OCI-M1 (cell line): ENCODE measurements at places on chromosomes 3 and 15.
A peak's percentile ranks its signal among the peaks of the same experiment; 100 is the strongest.

DNA sequence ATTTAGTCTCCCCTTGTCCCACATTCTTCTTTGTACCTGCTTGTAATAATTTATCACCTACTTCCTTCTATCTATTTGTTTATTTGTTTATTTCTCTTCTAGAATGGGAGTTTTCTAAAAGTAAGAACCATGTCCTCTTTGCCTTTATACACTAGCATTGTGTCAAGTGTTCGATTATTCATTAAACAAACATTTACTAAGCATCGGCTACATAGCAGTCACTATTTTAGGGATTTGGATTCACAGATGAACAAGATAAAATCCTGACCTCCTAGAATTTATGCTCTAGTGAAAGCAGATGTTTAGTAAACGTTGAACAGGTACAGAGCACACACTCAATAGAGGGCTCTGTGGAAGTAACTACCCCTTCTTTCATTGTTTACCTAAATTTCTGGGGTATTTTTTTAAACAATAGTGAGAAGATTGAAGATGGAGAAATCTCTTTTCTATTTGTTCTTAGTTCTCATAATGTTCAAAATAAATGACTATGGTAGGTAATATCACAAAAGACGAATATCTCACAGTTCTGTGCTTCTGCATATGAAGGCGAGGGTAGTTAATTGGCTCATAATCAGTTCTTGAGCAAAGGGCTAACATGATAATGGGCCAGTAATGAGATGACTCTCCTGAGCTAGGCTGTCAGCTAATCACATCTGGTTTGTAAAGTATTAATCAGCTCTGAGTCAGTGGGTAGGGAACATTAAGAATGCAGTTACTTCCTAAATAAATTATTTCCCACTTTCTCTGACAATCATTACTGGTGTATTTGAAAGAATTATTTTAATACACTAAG, 111.9 kb downstream of the SLC9A9 start:
- DNase-seq: no peak

DNA sequence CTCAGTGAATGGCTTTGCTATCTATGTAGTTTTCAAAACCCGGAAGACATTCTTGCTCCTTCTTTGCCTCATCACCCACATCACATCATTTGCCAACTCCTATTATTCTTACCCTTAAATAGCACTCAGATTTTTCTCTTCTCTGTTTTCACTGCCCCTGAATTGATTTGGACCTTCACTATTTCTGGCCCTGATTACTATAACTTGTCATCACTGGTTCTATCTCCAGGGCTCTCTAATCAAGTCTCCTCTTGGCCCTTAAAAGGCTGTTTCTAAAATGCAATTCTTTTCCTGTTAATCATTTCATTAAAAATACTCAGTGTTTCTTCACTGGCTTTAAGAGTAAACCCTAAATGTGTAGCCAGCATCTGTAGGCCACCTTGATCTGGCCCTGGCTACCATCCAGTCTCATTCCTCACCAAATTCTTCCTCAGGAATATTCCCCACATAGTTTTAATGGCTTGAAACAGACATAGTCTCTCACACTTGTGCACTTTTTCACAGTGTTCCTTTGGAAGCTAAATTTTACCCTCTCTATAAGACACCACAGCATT, 437.1 kb upstream of the CBLB start:
- DNase-seq: no peak

DNA sequence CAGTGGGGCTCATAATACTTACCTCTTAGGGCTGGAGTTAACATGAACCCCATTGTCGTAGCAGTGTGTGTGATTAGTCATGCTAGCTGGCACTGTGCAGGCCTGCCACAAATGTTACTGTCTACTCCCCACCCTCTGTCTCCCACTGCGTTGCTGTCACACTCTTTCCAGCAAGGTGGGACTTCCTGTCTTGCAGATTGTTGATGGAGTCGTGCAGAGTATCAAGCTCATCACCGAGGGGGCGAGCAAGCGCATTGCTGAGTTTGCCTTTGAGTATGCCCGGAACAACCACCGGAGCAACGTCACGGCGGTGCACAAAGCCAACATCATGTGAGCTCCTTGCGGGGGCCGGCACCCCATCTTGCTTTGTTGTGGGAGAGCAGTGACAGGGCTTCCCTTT, 12.9 kb downstream of the IDH3A start:
- no peak for DNase-seq

DNA sequence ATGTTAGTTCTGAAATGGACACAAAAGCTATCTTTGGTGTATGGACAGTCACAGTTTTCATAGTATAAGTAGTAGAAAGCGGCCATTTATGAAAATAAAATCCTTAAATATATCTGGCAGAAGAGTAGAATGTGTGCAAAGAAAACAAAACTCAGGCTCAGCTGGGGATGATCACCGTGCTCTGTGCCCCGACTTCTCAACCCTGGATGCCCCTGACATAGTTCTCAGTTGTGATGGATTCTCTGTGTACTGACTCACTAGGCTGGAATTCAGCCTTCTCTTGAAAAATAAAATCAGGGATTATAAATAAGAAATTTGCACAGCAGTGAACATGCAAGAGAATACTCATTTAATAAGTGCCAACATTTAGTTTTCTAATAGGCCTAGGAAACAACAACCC, 925.1 kb upstream of the NR2F2 start:
- no peak for DNase-seq

GRCh38 chr15:44798826-44799225, 62.5 kb downstream of the TRIM69 start:
- DNase-seq: peak; percentile 48

- DNase-seq: no peak
Measured at GRCh38 chr3:61136191-61136590, 115.1 kb downstream of the FHIT start.

- DNase-seq: peak; percentile 65
Measured at GRCh38 chr3:141575879-141576743, 89.3 kb downstream of the RASA2 start.

- peak; percentile 53 for DNase-seq
Measured at GRCh38 chr3:36736301-36736700, 28.1 kb downstream of the DCLK3 start.

GRCh38 chr3:123626881-123627280, 42.0 kb upstream of the HACD2 start:
- DNase-seq: no peak

DNA sequence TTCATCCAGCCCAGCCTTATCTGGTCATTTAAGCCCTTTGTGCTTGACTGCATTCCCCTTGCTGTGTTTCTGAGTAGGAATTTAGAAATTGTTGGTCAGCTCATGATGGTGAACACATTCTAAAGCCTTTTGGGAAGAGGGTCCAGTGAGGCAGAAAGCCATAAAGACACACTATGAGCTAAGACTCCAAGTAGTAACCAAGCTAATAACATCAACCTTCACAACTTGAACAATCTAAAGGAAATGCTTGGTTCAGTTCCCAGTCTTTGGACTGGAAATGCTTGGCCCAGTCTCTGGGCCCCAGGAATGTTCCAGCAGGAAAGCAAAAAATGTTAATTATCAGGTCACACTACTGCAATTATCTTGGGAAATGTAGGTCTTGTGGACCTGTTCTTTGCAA, 7.7 kb downstream of the PLSCR1 start:
- no peak for DNase-seq

GRCh38 chr15:57806003-57806402, 99.5 kb downstream of the POLR2M start:
- DNase-seq: peak; percentile 63

GRCh38 chr3:195856410-195857084, 44.8 kb upstream of the MUC4 start:
- peak; percentile 93 for DNase-seq
